ENCODE measurements at places on chromosomes 1 and 21.

- DNase-seq: no peak
These were observed 309.7 kb upstream of the LYPLAL1 start for GRCh38 chr1:218863987-218864386.

GRCh38 chr21:46212721-46213484, 15.7 kb downstream of the LSS start:
- no peak for DNase-seq

- no peak for DNase-seq
These were observed 60.0 kb downstream of the EIF2B3 start for GRCh38 chr1:44926311-44926781.

DNA sequence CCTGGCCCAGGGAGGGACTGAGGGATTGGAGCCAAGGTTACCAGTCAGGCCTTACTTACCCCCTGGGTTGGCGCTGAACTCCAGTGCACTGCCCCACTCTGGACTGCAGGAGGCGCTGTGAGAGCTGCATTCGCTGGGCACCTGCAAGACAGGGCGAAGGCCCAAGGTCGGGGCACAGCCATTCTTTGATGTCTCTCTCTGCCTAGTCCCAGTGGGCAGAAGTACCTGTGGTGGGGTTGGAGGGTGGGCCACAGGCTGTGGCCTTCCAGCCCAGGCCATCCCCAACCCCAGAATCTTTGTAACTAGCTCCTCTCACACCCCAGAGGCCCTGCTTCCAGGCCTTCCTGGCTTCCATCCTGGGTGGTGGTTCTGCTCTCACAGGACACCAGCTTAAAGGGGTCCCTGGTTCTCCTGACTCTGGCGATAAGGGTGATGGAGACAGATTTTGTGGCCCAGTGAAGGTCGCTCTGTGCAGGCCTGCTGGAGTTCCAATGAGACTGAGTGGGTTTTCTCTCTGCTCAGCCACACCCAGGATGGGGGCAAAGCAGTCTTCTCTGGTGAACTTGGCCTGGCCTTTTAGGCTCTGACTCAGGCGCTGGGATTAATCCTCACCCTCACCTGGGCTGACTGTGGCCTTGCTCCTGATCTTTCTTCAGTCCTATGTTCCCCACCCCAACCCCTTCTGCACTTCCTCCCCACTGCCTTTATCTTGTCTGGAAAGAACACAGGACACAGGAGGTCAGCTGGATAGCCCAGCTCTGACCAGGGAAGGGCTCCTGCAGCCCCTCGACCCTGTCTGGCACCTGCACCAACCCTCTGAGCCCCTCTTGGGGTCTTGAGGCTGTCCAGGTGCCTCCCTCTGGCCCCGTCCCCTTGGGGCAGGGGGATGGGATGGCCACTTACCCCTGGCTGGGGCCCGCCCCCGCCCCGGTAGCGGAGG, 954 bp downstream of the MYOG start:
- DNase-seq: peak; percentile 45

DNA sequence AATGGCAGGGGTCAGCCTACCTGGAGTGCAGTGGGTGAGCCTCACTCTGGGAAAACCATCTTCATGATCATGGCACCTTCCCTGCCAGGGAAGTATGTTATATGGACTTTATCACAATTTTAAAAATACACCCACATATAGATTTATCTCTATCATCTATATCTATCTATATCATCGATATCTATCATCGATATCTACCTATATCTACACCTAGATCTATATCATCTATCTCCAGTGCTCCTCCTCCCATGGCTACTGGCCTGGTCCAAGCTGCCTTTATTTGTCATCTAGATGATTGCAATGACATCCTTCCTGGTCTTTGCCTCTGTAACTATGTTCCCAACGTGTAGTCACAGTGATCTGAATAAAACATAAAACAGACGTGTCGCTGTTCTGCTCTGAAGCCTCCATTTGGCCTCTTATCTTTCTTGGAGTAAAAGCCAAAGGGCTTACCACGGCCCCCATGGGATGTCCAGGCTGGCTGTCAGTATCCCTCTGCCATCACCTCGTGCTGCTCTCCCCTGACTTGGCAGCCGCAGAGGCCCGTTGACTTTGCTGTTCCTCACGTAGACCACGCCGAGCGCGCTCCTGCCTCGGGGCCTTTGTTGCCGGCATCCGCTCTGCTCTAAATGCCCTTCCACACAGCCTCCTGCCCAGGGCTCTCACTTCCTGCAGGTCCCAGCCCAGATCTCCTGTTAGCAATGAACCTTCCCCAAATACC, 20.6 kb upstream of the KIF26B start:
- no peak for DNase-seq

DNA sequence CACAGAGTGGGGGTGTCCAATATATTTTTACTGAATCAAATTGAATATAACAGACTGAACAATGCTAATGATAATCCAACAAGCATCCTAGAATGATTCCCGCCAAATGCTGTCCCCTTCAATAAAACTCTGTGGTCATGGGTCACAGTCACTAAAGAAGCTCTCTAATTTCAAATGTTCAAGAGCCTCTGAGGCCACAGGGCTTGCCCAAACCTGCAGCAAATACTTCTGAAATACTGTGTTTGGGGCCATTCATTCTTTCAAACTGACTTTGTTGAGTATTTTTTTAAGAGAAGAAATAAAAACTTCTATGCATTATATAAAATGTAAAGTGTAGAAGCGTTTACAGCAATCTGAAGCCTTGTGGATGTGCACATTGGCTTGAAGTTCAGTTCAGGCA, 7.6 kb upstream of the BEND5 start:
- no peak for DNase-seq

GRCh38 chr21:35329940-35330660, 281.0 kb upstream of the RUNX1 start:
- DNase-seq: no peak

DNA sequence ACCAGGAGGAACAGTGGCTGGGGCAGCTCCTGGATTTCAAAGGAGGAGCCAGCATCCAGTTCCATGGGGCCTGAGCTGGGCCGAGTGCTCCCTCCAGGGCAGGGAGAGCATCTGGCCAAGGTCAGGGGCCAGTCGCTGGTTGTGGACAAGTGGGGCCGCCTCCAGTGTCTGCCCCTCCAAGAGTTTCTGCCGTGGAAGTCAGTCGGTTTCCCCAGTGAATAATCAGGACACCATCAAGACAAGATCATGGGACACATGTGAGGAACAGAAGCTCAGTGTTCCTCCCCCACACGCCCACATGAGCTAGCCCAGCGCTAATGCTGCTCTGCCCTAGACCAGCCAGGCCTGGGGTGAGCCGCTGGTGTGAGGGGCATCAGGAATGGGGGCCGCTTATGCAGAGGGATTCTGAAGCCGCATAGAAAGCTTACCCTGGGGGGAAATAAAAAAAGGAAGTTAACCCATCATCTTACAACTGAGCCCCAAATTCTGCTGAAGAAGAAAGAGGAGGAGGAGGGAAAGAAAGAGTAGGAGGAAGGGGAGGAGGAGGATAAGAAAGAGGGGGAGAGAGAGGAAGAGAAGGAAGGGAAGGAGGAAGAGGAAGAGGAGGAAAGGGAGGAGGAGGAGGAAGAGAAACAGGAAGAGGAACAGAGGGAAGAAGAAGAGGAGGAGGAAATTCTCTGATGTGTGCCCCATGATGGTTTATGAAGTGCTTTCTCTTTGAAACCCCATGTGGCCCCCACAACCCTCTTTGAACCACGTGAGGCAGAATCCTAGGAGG, 198.4 kb downstream of the MATN1 start:
- no peak for DNase-seq

GRCh38 chr1:23198373-23198772, 18.9 kb downstream of the HTR1D start:
- no peak for DNase-seq

GRCh38 chr1:107110326-107110725, 30.5 kb upstream of the NTNG1 start:
- DNase-seq: no peak

- DNase-seq: no peak
These were observed 34.9 kb downstream of the UBASH3A start for GRCh38 chr21:42438316-42439205.

DNA sequence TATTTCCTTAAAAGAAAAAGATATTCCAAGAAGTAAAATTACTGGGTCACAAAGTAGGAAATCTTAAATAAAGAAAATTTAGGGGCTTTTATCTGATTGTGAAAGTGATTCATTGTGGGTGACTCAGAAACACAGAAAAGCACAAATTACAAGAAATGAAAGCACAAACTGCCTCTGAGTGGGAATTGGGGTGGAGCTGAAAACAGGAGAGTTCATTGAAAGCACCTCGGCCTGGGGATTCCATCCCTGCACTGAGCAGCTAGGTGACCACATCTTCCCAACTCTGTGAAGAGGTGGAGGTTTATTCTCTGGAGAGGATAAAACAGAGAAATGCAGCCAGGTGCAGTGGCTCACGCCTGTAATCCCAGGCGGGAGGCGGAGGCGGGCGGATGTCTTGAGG, 7.4 kb downstream of the GJA4 start:
- no peak for DNase-seq

GRCh38 chr1:1402072-1402900, 3.2 kb upstream of the CCNL2 start:
- DNase-seq: peak; percentile 65

DNA sequence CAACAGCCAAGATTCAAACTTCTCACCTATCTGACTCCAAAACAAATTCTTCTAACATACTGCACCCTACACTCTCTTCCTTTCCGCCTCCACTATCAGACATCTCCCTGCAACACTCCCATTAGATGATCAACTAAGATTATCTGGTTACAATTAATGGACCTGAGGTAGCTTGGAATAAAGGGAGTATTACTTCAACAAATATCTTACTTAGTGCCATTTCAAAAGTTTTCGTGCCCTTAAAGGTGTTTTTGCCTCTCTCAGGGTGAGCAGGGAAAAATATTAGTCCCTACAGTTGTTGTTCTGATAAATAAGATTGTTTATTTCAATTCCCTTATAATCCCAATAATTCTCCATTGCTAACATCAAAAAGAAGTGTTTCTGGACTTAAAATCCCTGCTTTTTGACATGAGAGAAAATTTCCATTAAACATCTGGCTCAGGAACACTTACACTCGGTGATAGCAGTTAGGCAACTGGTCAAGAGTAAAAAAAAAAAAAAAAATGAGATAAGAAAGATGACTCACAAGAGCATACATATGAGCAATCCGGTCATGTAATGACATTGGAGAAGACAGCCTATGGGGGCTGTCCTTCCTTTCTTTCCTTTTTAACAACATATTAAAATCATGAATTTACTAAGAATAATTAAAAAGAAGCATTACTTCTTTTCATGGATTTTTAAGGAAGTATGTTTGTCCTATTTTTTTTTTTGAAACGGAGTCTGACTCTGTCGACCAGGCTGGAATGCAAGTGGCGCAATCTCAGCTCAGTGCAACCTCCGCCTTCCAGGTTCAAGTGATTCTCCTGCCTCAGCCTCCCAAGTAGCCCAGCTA, 7.6 kb downstream of the RSBN1 start:
- DNase-seq: no peak

DNA sequence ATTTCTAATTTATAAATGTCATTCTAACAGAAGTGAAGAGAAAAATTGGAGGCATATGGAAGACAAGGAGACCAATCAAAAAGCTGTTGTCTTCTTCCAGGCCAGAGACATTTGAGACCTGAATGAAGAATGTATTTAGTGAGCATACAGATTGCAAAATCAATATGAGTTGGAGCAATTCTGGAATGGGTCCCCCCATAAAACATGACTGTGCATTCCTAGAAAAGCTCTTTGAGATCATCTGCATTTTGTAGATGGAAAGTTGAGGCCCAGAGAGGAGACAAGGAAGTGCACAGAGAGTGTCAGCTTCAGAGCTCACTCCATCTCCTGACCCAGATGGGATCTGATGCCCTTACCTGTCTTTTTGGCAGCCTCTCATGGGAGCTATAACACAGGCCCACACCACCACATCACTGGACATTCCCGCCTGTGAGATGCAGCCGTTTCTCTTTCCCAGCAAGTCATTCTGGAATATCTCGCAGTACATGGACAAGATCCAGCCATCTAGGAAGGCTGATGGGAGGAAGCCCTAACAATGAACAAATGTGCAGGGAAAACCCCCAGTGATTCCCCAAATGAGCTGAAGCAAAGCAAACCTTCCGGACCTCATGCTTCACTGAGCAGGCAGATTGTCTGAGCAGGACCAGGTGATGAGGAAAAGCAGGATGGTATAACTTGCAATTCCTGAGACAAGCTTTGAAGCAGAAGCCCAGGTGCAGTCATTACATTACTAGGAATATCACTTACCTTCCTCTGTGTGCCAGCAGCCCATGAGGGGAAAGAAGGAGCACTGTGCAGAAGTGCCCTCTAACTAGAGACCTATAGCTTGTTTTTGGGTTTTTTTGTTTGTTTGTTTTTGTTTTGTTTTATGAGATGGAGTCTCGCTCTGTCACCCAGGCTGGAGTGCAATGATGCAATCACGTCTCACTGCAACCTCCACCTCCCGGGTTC, 445.6 kb downstream of the PLPP3 start:
- no peak for DNase-seq

DNA sequence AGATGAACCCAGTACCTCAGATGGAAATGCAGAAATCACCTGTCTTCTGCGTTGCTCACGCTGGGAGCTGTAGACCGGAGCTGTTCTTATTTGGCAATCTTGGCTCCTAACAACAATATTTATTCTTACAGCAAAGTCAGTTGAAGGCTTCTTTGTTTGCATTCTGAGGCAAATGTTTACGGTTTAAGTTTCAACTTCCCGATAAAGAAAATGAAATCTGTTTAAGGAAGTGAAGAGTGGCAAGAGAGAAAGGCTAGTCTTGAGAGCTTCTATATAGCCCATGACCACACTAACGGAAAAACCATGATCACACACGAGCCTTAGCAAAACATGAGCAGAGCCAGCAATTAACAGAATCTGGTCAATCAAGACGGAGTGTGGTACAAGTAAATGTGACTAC, 122.6 kb upstream of the ZNHIT6 start:
- no peak for DNase-seq

DNA sequence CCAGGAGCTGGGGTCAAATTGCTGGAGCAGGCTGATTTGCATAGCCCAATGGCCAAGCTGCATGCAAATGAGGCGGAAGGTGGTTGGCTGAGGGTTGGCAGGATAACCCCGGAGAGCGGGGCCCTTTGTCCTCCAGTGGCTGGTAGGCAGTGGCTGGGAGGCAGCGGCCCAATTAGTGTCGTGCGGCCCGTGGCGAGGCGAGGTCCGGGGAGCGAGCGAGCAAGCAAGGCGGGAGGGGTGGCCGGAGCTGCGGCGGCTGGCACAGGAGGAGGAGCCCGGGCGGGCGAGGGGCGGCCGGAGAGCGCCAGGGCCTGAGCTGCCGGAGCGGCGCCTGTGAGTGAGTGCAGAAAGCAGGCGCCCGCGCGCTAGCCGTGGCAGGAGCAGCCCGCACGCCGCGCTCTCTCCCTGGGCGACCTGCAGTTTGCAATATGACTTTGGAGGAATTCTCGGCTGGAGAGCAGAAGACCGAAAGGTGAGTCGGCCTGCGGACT, at the start of gene GADD45A:
TSS of gene GADD45A (plus strand) at position 135 of the 491 bp plus-strand sequence. CDS start at position 429, 294 bp downstream.
- DNase-seq: peak; percentile 93

- DNase-seq: peak; percentile 95
These were observed at the start of gene TUFT1 for GRCh38 chr1:151540021-151540981. TUFT1 (plus strand) TSS chr1:151540309; CDS start chr1:151540367, 58 bp downstream.

- DNase-seq: no peak
These were observed 13.2 kb upstream of the C2CD2 start for GRCh38 chr21:41966872-41967621.

GRCh38 chr21:42563261-42563660, 49.6 kb downstream of the SLC37A1 start:
- DNase-seq: no peak

- no peak for DNase-seq
These were observed 26.6 kb downstream of the DDAH1 start for GRCh38 chr1:85438353-85438752.

Data from stimulated activated naive CD8-positive, alpha-beta T cell treated with anti-CD3 and anti-CD28 coated beads, Interleukin-15, Interleukin-2, amounts not matched to agents 100 U/mL and 50 U/mL, for 24 hours (primary cell).